ENCODE measurements at places on chromosomes 3 and 15. TPM values are rescaled to one million over a fixed set of nuclear protein-coding genes. Genes with fewer than 3 reads are reported as not detected.
A peak's percentile ranks its signal among the peaks of the same experiment; 100 is the strongest.

DNA sequence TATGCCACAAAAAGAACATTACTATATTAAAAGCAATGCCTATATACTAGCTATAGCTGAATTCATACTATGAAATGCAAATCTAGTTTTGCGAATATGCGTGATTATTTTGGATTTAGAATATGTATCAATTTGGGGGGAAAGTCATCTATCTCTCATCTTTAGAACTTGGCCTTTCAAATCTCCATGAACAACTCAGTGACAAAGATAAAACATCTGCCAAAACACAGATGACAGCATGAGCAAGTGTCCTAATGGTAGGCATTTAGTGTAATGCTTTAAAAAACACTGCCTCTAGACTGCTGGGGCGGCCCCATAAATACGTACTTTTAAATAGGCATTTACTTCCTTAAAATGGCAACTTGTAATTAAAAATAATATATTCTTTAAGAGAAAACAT is 2.7 kb downstream of the CD47 start:
- no peak for DNase-seq

DNA sequence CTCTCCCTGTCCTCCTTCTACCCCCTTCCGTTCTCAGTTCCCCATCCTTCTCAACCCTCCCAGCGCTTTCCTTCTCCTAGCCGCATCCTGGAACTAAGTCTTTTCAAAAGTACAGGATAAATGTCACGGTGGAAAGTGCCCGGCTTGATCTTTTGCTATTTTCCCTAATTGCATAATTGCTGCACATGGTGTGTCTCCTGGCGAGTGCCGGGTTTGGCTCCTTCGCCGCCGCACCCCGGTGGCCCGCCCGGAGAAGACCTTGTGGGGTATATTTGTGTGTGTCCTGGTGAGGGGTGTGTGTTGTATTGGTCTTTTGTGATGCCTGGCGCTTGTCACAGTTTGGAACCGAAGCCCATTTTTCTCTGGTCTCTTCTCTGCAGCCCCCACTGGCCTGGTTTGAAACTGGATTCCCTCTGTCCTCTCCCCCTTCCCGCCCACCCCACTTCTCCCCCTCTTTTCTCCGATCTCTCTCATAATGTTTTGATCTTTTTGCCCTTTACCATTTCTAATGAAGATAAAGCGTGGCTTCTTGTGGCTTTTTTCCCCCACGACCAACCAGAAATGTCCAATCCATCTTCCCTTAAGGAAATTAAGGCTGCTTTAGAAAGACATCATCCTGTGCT is 692 bp downstream of the UBE2E2 start:
- DNase-seq, result peak; percentile 60

DNA sequence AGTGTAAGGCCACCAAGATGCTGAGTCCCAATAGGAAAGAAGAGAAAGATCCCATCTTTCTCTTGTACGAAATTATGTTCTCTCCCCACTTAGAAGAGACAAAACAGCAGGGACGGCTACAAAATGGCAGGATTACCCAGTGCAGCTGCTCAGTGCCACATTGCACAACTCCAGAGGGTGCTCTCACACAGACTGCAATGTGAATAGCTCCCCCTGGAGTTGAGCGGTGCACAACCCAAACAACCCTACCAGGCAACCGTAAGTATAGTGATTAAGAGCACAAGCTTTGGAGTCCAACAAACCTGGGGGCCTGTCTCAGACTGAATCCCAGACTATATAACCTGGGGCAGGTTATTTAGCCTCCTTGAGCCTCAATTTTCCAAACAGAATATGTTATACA is 3.1 kb upstream of the BHLHE40 start:
- peak; percentile 80 for DNase-seq

GRCh38 chr3:186090901-186091300 is 18.0 kb downstream of the ETV5 start:
- no peak for DNase-seq

DNA sequence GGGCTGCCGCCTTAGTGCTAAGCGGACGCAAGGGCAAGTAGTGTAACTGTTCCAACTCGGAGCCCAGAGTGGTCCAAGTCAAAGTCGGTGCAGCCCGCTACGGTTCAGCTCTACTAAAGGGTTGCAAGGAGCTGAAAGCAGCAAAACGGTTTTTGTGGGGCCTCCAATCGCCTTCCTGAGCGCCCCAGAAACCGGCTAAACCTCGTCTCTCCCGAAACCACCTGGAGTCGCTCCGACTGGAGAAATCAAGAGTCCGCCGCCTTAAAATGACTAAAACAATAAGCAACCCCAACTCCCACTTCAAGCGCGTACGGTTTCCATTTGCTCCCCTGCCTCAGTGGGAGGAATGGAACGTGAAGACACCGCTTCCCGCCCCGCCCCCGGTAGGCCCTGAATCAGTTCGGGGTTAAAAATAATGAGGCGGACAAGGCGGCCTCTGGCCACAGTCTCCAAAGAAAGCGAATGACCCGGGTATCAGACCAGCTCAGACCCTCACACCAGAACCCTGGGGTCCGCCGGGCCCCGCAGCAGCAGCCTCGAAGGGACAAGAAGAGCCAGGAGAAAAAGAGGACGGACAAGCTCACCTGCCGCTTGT is 401 bp downstream of the SEC11A start:
- DNase-seq, result no peak

- DNase-seq, result no peak
Measured at GRCh38 chr15:52331490-52332240, 36.1 kb upstream of the MYO5C start.

DNA sequence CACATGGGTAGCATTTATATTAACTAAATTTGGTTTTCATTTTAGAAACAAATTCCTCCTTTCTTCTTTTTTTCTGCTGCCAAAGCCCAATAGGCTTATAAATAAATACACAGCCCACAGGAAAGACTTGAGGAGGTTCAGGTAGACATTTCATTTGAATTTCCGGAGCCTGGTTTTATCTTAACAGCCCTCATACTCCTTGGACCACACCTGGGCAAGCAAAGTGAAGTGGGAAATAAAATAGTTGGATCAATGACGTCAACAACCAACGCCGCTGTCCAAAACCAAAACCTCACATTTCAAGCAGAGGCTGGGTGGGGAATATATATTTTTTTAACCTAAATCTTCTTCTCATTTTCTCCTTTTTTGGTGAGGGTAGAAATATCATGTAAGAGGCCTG is 53.2 kb downstream of the RFTN1 start:
- DNase-seq, result no peak

DNA sequence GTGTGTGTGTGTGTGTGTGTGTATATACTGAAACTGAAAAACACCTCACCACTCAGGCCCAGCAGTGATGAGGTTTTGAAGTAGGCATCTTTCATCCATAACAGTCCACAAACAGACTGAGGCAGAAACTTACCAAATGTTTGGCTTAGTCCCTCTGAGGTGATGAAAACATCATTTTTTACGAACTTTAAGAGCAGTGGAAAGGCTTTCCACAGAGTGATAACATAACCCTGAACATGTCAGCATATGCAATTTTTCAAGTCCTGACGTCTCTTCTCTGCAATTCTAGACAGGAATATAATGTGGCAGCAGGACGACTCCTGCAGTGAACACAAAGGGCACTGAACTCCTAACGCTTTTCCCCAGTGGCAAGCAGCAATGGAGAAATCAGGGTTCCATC is 247.0 kb upstream of the THBS1 start:
- DNase-seq, result no peak

DNA sequence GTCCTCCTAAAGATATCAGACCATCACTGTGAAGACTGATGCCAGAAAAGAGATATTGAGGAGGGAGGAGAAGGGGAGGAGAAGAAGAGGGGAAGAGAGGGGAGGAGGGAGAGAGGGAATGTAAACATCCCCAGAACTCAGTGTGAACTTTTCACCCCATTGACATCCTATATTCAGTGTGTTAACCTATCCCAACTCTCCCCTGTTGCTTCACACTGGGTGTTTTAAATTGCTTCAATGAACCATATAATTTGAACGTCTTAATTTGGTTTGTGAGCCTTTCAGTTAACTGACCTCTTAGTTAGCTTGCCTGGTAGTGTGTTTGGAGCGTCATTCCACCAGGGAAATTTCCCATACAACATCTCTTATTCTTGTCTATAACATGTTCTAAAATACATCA is 29.8 kb upstream of the PTPRG start:
- DNase-seq, result no peak

DNA sequence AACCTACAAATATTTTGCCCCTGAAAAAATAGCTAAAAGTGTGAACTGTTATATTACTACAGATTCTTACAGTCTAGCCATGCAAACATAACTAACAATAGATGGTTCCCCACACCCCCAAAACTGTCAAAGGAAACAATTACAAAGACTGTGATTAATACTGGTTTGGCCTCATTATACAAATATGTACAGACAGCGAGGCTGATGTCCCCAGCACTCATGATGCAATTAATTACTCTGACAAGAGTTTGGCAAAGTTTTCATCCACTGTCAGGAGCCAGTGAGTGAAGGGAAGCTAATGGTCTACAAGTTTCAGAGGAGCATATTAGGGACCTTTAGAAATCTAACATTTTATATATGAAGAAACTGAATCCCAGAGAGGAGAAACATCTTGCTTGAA is 61.0 kb downstream of the HMG20A start:
- DNase-seq, result no peak

The SCG3 gene
- total RNA-seq, result not detected

All from right atrium auricular region (tissue), 2 donors.